EH (cell line): ENCODE measurements at places on chromosomes 2 and 18.

GRCh38 chr2:28375236-28375635 is 17.4 kb upstream of the FOSL2 start:
- DNase-seq, result no peak

- peak; percentile 14 for DNase-seq
These were observed 370.8 kb upstream of the NT5C1B start for GRCh38 chr2:18959952-18960717.

DNA sequence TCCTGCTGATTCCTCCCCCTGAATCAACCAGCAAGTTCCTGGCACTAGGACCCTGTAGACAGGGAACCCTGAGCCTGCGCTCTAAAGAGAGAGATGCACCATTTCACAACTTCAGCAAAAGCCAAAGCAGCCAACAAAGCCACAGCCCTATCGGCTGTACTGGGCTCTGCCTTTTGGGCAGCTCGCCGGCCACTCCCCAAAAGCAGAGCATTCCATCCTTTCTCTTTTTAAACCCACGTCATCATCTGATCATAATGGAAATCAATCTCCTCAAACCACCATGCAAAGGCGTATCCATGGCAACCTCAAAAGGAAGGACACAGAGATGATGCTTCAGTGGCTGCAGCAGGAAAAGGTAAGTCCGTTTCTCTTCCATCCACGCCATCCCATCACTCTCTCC is 5.3 kb upstream of the DCTN1 start:
- DNase-seq, result no peak

- DNase-seq, result no peak
These were observed 99.8 kb upstream of the PELI1 start for GRCh38 chr2:64244037-64244416.

GRCh38 chr2:36737131-36737750 is 40.7 kb downstream of the VIT start:
- DNase-seq, result no peak

- DNase-seq, result peak; percentile 61
These were observed 135.6 kb downstream of the CDH2 start for GRCh38 chr18:28041366-28041765.

GRCh38 chr2:10659898-10660568 is 29.7 kb downstream of the NOL10 start:
- DNase-seq, result peak; percentile 96

GRCh38 chr18:596288-596881 is 403 bp upstream of the CLUL1 start:
- peak; percentile 20 for DNase-seq

DNA sequence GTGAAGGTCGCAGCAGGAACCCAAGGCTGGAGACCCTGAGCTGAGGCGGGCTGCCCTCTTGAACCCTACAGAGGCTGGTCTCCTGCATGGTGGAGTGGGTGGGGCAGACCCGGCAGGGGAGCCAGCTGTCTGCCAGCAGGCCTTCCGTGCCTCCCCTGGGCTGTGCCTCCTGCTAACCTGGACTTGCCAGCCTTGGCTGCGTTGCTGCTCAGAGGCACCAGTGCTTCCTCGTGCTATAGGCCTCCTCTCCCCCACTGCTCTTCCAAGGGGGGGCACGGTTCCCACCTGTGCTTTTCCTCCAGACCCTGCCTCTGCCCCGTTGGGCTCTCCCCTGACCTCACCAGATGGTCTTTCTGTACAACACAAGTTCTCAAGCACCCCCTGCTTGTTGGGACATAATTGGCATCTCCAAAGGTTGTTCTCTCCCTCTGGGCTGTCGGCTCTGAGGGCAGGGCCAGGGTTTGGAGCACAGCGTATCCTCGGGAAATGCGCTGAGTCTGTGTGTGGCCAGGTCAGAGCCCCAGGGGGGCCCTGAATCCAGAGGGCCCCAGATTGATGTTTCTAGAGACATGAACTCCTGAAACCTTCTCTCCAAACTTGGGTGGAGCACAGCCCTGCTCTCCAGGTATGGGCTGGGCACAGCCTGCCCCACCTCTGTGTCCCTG is 6.7 kb downstream of the ARHGEF4 start:
- no peak for DNase-seq

GRCh38 chr2:144481109-144481508 is 38.8 kb downstream of the ZEB2 start:
- no peak for DNase-seq

- no peak for DNase-seq
These were observed 323.2 kb upstream of the SALL3 start for GRCh38 chr18:78656346-78656925.

- DNase-seq, result no peak
These were observed 10.3 kb downstream of the ITGA6 start for GRCh38 chr2:172437419-172438341.

DNA sequence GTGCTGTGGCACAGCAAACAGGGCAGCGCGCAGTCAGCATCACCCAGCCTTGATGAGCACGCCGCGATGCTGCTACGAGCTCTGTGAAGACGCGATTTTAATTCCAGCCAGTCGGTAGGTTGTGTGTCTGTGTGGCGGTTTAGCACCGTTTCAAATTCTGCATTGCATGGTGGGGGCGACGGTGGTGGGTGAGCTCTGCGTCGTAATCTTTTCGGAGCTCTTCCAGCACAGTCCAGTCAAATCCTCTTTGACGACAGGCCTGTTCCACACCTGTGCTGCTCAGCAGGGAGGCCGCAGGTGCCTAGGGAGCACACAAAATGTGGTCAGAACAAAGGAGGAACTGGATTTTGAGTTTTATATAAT is 8.6 kb downstream of the ALLC start:
- no peak for DNase-seq

DNA sequence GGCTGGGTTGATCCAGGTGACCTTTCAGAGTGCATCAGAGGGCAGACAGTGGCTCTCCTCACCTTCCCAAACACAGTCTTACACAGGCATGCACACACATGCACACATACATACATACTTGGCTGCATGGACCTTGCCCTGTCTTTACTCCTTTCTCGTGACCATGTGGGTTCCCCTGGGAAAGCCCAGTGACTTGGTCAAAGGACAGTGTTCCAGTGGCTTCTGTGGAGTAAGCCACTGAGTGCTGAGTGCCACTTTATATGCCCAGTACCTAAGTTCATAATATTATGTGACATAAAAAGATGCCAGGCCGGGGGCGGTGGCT is 249.4 kb downstream of the MYCN start:
- DNase-seq, result no peak

GRCh38 chr2:18828296-18828695 is 238.9 kb upstream of the NT5C1B start:
- no peak for DNase-seq

DNA sequence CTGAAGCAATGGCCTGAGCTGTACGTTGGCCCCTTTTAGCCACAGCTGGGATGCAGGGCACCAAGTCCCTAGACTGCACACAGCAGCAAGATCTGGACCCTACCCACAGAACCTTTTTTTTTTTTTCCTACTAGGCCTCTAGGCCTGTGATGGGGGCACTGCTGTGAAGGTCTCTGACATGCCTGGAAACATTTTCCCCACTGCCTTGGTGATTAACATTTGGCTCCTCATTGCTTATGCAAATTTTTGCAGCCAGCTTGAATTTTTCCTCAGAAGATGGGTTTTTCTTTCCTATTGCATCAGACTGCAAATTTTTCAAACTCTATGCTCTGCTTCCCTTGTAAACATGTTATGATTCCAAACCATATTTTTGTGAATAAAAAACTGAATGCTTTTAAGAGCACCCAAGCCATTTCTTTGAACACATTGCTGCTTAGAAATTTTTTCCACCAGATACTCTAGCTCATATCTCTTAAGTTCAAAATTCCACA is 33.5 kb downstream of the PDE1A start:
- DNase-seq, result no peak

- DNase-seq, result no peak
These were observed 110.4 kb downstream of the CDC42EP3 start for GRCh38 chr2:37560863-37561614.

DNA sequence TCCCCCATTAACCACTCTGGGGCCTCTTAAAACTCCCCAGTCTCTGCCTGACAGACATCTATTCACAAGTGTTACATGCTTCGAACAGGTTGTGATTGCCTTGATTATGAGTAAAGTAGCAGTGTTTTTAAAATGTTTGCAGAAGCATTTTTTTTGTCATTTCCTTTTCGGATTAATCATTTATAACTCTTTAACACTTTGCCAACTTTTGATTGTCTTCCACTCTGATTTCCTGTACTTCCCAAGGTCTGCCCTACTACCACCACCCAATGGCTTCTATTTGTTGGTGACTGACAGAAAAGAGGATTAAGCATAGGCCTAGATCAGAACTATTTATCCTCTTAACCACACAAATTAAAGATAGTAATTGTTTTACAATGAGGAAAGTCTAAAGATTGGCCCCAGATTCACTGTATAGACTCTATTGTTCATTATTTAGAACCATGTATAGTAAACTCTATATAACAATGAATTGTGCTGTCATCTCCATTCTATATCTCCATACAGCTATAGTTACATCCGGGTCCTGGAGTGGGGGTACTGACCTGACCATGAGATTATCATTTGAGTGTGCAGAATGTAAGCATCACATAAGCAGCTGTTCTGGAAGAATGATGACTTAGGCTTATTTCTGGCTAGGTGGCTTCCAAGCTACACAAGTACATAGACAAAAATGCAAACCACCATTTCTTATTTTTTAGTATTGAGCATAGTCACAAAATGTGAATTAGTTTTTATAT is 110.3 kb upstream of the RBMS1 start:
- DNase-seq, result no peak
